Left lung (tissue), 14 donors: ENCODE measurements at places on chromosomes 2 and 18. TPM values are rescaled to one million over a fixed set of nuclear protein-coding genes. Genes with fewer than 3 reads are reported as not detected.

DNA sequence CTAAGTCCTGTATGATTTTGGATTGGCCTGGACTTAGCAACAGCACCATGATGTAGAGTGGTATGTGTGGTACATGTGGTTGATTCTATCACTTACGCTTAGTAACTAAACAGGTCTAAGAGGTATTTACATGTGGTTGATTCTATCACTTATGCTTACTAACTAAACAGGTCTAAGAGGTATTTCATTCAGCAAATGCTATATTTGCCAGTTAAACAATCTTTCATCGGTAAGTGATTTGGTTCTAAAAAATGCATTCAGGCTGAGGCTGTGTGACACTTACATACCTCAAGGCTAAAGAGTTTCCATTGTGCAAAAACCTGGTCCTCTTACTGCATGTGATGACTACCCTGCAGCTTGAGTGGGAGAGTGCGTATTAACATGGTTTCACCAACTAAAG lies 13.1 kb downstream of the EIF4E2 start:
- H3K27ac ChIP-seq: no peak overlapping the region
- DNase-seq: no peak
- no peaks in the 10 kb centered on the region for H3K27me3 ChIP-seq

DNA sequence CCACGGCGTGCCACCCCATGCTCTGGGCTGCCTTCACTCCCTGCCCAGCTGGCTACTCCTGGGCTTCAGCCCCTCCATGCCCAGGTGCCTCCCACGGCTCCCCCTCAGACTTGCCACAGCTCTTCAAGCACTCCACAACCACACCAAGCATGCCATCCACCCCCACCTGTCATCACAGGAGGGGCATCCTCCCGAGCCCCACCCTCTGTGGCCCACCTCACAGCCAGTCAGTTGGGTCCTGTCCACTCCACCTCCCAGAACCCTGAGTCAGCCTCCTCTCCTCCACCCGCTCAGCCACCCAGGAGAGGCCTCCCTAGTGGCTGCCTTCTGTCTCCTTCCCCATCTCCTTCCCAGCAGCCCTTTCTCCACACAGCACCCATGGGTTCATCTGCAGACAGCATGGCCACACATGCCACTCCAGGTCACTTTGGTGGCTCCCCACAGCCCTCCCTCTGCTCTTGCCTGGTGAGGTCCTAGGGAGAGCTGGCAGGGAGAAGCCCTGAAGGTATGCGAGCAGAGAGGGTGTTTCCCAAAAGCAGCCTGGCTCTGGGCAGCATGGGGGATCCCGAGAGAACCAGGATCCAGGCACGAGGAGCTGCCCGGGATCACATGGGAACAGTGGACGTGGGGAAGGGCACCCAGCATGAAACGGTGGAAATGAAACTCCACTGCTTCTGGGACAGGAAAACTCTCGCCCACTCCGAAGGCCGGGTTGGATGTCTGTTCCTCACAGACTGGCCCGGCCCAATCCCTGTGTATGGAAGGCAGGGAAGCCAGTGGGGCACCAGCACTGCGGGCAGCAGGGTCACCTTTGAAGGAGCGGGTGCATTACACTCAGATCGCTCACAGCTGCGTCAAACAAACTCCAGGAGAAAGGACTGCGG lies 2.7 kb downstream of the LIMS2 start:
- H3K4me3 ChIP-seq: peak overlapping the region; percentile 55
- no peak for DNase-seq
- peak overlapping the region; percentile 86 for H3K27ac ChIP-seq
- no peaks in the 10 kb centered on the region for H3K36me3 ChIP-seq
- H3K4me1 ChIP-seq: peaks cover 30% of the 10 kb centered on the region
- H3K27me3 ChIP-seq: peaks cover 62% of the 10 kb centered on the region

The SLC40A1 gene
- total RNA-seq: 153 TPM

DNA sequence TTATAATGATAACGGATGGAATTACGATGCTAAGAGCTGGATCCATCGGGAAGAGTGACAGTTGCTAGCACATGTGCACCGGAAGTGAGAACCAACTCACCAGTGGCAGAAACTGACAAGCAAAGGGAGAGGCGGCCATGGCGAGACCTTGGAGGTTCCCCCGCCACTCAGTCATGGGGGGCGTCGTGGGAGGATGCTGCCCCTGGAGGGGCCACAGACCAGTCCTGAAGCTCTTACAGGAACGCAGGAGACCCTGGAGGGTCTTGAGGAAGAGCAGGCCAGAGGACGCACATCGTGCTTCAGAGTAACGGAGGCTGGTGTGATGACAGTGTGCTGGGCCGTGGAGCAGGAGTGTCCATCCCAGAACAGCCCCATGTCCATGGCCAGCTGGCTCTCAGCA lies 53.1 kb upstream of the KCNG2 start:
- no peak overlapping the region for H3K4me3 ChIP-seq
- no peaks in the 10 kb centered on the region for H3K27me3 ChIP-seq
- H3K27ac ChIP-seq: no peak overlapping the region
- H3K36me3 ChIP-seq: no peaks in the 10 kb centered on the region

DNA sequence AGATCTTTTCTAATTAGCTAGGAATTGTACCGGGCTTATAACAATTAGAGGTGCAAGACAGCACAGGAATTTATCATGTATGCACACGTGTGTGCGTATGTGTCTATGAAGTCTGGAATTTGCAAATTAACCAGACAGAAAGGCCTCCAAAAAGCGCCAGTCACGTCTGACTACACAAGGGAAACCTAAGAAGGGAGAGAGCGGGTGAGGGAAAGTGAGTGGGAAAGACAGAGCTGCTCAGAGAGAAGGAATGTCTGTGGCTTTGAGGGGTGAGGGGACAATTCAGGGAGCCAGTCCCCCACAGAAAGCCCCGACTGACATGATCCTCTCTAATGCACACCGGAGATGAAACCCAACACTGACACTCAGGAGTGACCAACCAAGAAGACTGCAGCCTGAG lies 197.7 kb upstream of the SH3BP4 start:
- H3K27me3 ChIP-seq: no peaks in the 10 kb centered on the region
- no peak overlapping the region for H3K27ac ChIP-seq
- no peaks in the 10 kb centered on the region for H3K4me1 ChIP-seq

The ARHGEF4 gene
- total RNA-seq: 1.7 TPM

DNA sequence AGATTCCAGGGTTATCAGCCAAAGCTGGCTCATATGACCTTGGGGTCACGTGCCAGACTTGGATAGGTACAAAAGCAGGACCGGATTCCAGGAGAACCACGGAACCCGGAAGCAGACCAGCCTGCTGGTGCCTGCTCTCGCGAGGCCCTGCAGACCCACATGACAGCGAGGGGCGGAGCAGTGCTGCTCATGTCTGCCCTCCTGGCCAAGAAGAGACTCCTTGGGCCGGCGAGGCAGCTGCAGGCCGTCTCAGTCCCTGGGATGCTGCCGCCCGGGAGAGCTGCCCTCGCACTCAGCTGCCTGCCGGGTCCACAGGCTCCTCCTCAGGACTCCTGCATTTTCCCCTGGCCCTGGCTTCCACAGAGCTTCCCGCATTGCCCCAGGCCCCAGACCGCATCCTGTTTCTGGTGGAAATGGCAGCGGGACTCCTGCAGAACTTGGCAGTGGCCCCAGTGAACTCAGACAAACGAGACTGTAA lies 739.5 kb downstream of the SOCS6 start:
- no peak overlapping the region for H3K4me3 ChIP-seq
- H3K36me3 ChIP-seq: no peaks in the 10 kb centered on the region
- no peak for DNase-seq
- no peak overlapping the region for H3K27ac ChIP-seq

DNA sequence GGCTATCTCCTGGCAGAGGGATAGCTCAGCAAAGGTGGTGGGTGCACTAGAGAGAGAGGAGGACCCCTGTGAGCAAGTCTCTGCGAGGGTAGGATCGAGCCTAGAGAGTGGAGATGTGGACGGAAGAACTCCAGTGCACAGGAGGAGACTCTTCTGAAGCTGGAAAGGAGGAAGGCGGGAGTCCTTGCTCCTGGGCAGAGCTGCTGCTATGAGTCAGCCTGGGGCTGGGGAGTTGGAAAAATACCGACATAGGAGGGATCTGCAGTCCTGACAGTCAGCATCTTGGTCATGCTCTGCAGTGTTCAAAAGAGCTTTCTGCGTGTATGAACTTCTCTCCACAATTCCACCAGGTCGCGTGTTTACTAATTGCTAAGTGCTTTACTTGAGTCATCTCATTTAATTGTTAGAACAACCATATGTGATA lies 233.8 kb downstream of the LDLRAD4 start:
- no peaks in the 10 kb centered on the region for H3K27me3 ChIP-seq
- peaks cover 11% of the 10 kb centered on the region for H3K4me1 ChIP-seq
- no peaks in the 10 kb centered on the region for H3K36me3 ChIP-seq
- H3K4me3 ChIP-seq: no peak overlapping the region
- H3K27ac ChIP-seq: no peak overlapping the region
- no peak for DNase-seq

DNA sequence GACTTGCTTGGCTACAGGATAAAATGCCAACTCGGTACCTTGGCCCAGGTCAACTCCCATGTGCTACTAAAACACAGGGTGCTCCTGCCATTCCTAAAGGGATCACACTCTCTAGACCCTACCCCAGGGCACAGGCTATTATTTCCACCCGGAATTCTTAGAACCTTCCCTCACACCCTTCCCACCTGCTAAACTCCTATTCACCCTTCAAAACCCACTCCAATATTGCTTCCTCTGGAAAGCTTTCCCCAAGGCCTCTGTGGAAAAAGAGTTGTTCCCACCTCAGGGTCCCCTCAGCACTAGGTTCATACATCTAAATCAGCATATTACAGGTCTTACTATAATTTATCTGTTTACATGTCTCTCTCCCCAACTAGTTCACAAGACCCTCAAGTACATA lies 75.0 kb upstream of the TANC1 start:
- H3K27me3 ChIP-seq: no peaks in the 10 kb centered on the region
- no peak overlapping the region for H3K27ac ChIP-seq
- H3K36me3 ChIP-seq: no peaks in the 10 kb centered on the region
- no peak for DNase-seq
- no peaks in the 10 kb centered on the region for H3K4me1 ChIP-seq

DNA sequence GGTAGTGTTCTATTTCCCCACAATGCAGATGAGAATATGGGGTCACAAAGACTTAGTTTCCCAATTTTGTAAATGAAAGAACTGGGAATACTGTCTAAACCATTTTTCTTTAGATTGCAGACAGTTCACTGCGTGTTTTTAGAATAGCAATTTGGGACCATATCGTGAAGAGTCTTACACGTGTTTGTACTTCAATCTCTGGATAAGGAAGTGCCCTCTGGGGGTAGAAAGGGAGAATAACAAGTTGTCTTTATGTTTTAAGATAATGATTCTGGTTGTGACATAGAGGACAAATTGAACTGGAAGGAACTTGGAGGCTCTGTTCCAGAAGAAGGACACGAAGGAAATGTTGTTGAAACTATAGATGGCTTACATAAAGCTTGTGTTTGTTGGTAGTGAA lies 457.7 kb downstream of the CBLN2 start:
- no peaks in the 10 kb centered on the region for H3K36me3 ChIP-seq
- DNase-seq: no peak
- H3K4me1 ChIP-seq: no peaks in the 10 kb centered on the region
- no peak overlapping the region for H3K4me3 ChIP-seq

GRCh38 chr2:230942371-230942770 lies 17.3 kb upstream of the GPR55 start:
- no peaks in the 10 kb centered on the region for H3K4me1 ChIP-seq
- no peaks in the 10 kb centered on the region for H3K36me3 ChIP-seq
- DNase-seq: no peak
- H3K27ac ChIP-seq: no peak overlapping the region

- H3K4me3 ChIP-seq: no peak overlapping the region
- H3K36me3 ChIP-seq: no peaks in the 10 kb centered on the region
- no peaks in the 10 kb centered on the region for H3K27me3 ChIP-seq
- H3K27ac ChIP-seq: no peak overlapping the region
Measured at GRCh38 chr2:12424809-12425208, 291.9 kb upstream of the TRIB2 start.

DNA sequence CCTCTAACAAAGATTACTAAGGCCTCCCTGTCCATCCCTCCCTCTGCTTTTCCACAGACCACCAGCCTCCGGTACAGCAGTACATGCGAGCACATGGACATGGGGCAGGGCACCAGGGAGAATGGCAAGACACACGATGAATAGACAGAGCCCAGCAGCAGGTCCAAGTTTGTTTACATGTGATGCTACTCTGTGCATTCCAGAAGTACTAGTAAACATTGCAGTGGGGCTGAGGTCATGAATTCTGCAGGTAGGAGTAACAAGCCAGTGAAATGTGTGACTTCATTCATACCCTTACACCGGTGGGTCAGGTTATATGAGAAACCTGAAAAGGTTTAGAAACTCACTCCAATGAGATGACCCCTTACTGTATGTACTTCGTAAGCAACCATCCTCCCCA lies 205.7 kb downstream of the BCL11A start:
- H3K36me3 ChIP-seq: no peaks in the 10 kb centered on the region
- H3K27me3 ChIP-seq: no peaks in the 10 kb centered on the region
- no peak for DNase-seq
- H3K27ac ChIP-seq: no peak overlapping the region
- H3K4me1 ChIP-seq: no peaks in the 10 kb centered on the region
- H3K4me3 ChIP-seq: no peak overlapping the region

GRCh38 chr2:175624785-175625184 lies 377.3 kb downstream of the LNPK start:
- H3K4me3 ChIP-seq: no peak overlapping the region
- H3K36me3 ChIP-seq: no peaks in the 10 kb centered on the region
- DNase-seq: no peak
- no peak overlapping the region for H3K27ac ChIP-seq
- no peaks in the 10 kb centered on the region for H3K4me1 ChIP-seq

DNA sequence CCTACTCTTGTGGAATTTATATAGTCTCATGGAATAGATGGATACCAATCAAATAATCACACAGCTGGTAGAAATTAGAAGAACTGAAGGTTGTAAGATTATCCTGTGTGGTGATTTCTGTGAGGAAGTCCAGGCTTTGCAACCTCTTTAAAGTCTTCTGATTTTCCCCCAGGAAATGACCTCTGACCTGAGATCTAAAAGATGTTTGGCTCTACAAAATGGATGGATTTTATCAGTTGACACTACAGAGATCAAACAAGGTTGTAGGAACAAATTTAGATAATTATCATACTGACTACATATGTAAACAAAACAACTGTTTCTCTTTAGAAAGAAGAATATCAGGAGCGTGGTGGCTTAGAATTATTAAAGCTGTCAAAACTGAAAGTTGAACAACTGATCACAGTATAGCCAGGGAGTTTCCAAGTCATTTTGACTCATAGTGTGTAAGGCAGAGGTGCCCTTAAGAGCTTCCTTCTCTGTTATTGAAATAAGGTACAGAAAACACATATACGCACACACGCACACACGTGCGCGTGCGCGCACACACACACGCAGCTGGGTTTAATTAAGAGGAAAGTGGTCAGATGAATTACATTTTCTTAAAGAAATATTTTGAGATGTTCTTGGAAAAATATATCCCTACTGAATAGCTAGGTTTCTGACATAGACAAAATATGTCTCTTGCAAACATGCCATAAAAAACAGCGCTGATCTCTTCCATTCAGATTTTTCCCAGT lies 35.5 kb upstream of the PELI1 start:
- DNase-seq: no peak
- no peak overlapping the region for H3K27ac ChIP-seq
- H3K4me1 ChIP-seq: peaks cover 10% of the 10 kb centered on the region
- no peaks in the 10 kb centered on the region for H3K27me3 ChIP-seq
